HFF-Myc (cell line): ENCODE measurements at places on chromosomes 5 and 9.

GRCh38 chr5:138980441-138980840, 105.3 kb upstream of the LRRTM2 start:
- DNase-seq = no peak

GRCh38 chr9:84748112-84748511, 78.6 kb downstream of the NTRK2 start:
- no peak for DNase-seq

- no peak for DNase-seq
Measured at GRCh38 chr5:134526483-134527155, 1.1 kb downstream of the JADE2 start.

DNA sequence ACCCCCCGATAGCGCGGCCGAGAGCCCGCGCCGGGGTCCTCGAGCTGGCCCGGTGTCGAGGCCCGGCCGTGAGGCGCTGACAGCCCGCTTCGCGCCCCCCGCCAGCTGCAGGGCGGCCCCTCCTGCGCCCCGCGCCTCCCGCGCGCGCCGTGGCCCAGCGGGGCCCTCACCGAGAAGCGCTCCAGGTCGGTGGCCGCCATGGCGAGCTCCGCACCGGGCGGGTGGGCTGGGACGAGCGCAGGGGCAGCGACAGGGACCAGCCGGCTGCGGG, 166 bp downstream of the SEPTIN8 start:
- DNase-seq = no peak

DNA sequence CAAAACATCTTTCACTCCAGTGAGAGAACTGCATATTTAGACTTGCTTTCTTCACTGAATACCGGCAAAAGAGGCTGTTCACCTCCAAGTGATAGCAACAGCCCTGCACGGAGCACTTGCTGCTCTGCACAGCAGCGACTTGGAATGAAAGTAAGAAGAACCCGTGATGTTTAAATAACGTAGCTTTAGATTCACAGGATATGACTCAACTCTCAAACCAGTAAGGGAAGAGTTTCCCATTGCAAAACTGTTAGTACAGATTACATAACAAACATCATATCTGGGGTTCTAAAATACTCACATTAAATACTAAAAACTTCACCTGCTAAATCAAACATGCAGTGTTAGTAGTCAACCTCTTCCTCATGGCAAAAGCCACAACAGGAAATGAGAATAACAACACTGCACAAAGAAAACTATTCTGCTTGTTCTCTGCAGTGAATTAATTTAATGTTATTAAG, 203.4 kb downstream of the MCTP1 start:
- DNase-seq = peak; percentile 26

DNA sequence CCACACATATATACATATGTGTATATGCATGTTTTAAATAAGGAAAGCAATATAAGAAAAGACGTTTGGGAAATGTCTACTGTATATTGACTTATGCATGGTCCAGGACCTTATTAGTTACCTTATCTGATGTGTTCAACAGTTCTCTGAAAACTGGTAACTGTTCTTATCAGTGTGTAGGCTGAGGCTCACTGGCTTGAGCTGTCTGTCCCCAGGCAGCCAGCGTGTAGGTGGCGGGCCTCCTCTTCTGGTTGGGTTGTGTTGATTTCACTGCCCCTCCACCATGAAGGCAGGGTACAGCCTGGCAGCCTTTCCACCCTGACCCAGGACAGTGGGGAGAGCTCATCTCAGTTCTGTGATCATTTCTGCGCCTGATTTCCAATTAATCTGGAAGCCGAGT, 38.7 kb upstream of the SEMA4D start:
- DNase-seq = no peak

GRCh38 chr5:6757414-6757969, 44.3 kb downstream of the TENT4A start:
- no peak for DNase-seq

GRCh38 chr5:148147415-148147814, 20.9 kb upstream of the SPINK14 start:
- no peak for DNase-seq

DNA sequence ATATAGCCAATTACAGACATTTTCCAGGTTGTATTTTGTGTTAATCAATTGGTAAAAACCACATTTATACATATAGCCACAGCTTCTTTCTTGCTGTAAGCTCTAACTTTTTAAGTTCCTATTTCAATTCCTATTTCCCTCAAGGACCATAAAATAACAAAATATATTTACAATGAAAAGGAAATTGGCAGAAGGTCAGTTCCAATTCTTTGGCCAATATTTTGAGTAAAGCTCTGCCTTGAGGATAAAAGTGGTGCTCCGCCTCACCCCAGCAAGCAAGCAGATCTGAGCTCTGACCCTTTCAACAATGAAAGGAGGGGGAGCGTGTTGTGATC, 203.4 kb upstream of the RASEF start:
- no peak for DNase-seq

DNA sequence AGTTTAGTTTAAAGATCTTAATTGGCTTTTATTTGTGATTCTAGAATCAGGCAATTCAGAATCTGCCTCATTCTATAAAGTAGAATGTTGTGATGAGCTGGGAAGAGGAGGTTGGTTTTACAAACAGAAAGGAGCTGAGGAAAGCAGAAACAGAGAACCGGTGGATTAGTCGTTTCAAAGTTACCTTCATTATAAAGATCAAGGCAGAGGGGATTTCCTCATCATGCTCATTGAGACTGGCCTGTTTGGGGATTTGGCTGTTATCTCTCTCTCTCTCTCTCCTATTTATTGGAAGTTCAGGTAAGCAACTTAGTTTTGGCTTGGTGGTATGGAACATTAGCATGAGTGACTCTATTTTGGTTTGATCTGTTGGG, 134.0 kb downstream of the GCNT1 start:
- DNase-seq = no peak

DNA sequence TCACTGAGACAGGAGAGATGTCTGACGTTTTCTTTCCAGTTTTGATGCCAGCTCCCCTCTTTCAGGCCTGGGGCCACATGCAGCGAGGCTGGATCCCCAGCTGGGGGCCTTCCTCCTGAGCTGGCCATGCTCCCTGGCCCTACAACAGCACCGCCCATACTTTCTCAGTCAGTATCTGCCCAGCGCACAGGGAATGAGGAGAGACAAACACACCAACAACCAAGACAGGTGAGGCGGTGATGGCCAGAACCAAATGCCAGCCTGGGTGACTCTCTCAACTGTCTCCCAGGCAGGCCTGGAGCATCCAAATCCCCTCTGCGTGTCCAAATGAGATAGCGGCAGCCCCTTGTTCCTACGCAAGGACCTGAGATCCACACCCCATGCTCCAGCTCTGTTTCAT, 109.6 kb downstream of the ROR2 start:
- no peak for DNase-seq

DNA sequence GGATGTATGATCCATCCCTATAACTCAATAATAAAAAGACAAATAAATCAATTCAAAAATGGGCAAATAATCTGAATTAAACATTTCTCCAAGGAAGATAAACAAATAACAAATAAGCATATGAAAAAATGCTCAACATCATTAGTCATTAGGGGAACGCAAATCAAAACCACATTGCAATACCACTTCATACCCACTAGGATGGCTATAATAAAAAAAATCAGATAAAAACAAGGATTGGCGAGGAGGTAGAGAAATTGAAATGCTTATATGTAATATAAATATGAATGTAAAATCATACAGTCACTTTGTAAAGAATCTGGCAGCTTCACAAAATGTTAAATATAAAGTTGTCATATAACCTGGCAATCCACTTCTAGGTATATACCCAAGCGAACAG, 52.3 kb upstream of the TBCA start:
- no peak for DNase-seq

DNA sequence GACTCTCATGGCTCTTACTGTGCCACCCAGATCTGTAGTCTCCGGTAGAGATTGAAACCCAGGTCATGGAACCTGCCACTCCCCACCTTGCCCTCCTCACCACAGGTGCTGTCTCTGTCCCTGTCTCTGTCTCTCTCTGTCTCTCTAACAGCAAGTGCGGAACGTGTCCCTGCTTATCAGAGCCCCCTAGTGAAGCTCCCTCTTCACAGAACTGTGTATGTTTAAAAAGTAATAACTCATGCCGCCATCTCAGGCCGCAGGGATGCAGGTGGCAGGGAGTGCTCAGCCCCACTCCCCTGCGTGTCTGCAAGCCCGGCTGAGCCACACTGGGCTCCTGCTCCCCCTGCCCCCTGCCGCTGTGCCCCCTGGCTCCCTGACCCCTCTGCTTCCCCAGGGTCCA, 43.8 kb downstream of the UNC5A start:
- no peak for DNase-seq

- no peak for DNase-seq
Measured at GRCh38 chr9:136119061-136119882, 597 bp upstream of the TMEM250 start.

GRCh38 chr9:83166372-83166771, 103.4 kb upstream of the RASEF start:
- no peak for DNase-seq

DNA sequence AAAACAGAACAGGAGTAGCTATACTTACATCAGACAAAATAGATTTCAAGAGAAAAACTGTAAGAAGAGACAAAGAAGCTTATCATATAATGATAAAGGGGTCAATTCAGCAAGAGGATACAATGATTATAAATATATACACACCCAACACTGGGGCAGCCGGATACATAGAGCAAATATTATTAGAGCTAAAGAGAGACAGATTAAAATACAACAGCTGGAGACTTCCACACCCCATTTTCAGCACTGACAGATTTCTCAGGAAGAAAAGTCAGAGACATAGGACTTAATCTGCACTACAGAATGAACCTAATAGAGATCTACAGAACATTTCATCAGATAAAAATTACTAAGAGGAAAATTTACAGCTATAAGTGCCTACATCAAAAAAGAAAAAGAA, 35.7 kb downstream of the OXCT1 start:
- DNase-seq = no peak

DNA sequence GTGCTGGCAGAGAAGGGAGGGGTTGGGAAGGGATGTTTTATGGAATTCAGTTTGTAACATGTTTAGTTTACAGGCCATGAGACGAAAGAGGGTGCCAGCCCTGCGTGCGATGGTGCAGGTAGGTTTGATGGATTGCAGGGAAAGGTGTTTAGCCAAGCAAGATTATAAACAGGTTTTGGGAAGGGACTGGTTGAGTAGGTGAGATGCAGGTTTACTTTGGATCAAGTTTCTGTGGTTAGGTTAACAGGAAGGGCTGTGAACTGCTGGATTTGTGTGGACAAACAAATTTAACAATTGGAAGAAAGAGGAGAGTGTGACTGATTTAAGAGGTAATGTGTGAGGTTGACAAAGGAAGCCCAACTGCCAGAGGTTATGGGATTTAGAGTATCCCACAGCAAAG, 32.6 kb upstream of the GPX3 start:
- no peak for DNase-seq

DNA sequence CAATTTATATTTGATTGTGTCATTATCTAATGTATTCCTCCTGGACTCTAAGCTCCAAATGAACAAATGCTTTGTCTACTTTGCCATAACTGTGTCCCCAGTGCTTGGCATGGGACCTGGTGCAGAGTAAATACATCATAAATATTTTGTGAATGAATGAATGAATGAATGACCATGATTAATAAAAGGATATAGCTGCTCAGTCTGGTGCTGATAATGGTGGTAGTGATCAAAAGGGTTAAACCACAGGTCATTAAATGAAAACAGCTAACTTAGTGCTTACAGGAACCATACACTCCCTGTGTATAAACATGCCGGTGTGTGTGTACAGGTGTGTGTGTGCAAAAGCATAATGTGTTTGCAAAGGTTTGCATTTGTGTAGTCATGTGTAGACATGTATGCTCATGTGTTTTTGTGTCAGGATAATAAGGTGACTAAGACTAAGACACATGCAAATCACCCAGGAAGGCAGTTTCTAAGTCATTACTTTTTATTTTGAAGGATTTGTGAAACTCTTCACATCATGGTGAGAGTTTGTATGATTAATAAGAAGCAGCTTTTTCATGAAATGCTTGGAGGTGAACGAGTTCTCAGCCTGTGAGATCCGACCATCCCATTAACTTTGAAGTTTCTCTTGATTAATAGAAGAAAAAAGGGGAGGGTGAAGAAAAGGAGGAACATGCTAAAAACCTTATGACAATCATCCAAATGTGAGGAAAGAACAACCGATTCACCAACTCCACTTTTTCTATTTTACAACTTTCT, 24.6 kb downstream of the SPARC start:
- DNase-seq = no peak

DNA sequence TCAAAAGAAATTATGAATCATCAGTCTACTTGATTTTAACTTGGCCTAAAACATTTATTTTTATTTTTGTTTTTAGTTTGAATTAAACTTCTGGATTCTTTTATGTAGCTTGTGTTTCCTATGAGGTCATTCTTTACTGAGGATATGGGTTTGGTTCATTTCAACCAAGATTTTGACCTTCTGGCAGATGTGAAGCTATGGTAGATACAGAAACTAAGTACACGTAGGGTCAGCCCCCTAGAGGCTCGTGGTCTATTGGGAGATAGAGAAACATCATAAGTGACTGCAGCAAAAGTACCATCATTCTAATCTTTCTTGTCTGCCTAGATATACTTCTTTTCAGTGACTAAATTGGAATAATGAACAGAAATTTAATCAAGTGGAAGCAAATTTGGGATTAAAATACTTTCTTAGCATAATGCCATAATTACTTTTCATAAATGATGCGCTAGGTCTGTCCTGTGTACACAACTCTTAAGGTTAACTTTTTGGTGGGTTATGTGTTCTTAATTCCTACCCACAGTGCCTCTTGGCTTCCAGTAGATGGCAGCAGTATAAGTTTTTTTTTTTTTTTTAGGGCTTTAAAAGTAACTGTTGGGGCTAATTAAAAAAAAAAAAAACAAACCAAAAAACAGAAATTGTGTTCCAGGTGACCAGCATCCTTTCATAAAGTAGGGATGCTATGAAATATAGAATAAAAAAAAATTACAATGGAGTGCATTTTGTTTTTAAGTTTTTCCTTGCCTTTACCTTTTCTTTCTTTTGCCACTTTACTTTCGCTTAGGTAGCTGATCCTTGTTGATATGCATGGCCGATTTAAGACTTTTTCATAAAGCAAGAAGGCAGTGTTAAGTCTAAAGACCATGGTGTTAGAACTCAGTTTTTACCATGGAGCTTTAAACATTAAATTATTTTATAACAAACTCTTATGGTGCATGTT, 49.9 kb downstream of the LRRTM2 start:
- no peak for DNase-seq

- no peak for DNase-seq
Measured at GRCh38 chr9:125511789-125512660, 195.0 kb downstream of the MAPKAP1 start.

GRCh38 chr9:11269036-11269435, 656.2 kb upstream of the PTPRD start:
- DNase-seq = no peak

GRCh38 chr9:92745881-92746280, 18.8 kb downstream of the BICD2 start:
- DNase-seq = no peak
